Left lobe of liver (tissue), 2 donors: ENCODE measurements at places on chromosomes 3 and 15. TPM values are rescaled to one million over a fixed set of nuclear protein-coding genes. Genes with fewer than 3 reads are reported as not detected.

DNA sequence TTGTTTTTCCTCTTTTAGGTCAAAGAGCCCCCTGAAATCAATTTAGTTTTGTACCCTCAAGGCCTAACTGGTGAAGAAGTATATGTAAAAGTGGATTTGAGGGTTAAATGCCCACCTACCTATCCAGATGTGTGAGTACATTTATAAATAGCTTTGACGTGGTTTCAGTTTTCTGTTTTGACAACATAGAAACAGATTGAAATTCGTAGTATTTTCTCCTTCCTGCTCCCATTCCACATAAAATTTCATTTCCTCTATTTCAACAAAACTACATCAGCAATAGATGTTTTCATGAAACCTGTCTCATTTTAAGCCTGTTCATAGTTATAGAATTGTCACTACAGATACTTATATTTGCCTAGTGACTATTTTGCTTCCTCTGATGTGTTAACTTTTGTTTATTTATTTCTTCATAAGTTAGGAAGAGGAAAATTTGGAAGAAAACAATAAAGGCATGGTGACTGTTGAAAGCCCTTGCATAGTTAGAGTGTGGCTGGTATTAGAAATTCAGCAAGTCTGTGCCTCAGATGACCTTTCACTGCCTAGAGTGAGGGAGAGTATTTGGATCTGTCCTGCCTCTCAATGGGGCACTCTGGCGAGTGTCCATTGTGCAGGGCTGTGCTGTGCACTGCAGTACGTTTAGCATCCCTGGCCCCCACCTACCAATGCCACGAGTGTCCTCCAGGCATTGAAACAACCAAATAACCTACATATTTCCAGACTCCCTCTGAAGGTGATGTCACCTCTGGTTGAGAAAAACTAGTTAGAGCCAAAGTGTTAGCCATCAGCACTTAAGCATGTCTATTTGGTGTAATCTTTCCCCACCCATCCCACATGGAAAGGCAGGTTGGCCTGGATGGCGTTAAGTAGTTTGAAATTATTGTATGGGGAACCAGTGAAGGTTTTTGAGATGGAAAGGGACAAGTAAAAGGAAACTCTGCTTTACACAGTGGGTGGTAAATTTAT, 5.9 kb downstream of the EIF2AK4 start:
- no peak for DNase-seq

- no peak for DNase-seq
These were observed 97.4 kb downstream of the IMPG2 start for GRCh38 chr3:101223016-101223415.

- no peak for DNase-seq
These were observed 274 bp upstream of the ZCWPW2 start for GRCh38 chr3:28348265-28348628.

- DNase-seq, result no peak
These were observed 37.6 kb downstream of the ERICH6 start for GRCh38 chr3:150666167-150666566.

DNA sequence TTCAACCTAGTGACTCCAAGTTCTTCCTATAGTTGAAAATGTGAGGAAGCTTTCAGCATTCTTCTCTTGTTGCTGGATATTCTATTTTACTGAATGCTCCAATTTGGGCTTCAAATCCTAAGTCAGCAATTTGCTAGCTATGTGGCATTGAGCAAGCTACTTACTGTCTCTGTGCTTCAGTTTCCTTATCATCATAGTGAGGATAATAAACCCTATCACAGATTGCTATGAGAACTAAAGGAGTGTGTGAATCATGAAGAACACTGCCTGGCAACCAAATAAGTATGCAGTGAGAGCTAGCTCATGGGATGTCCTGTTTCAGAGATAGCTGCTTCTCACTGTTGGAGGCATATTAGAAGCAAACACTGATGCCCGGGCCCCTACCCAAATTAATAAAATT, 163.8 kb upstream of the CDIN1 start:
- no peak for DNase-seq

- no peak for DNase-seq
These were observed 107.2 kb upstream of the HACD2 start for GRCh38 chr3:123692041-123692440.

- no peak for DNase-seq
These were observed 24.9 kb downstream of the ZMAT3 start for GRCh38 chr3:179046497-179047353.

- no peak for DNase-seq
These were observed 28.2 kb downstream of the CLDN1 start for GRCh38 chr3:190294030-190294429.

DNA sequence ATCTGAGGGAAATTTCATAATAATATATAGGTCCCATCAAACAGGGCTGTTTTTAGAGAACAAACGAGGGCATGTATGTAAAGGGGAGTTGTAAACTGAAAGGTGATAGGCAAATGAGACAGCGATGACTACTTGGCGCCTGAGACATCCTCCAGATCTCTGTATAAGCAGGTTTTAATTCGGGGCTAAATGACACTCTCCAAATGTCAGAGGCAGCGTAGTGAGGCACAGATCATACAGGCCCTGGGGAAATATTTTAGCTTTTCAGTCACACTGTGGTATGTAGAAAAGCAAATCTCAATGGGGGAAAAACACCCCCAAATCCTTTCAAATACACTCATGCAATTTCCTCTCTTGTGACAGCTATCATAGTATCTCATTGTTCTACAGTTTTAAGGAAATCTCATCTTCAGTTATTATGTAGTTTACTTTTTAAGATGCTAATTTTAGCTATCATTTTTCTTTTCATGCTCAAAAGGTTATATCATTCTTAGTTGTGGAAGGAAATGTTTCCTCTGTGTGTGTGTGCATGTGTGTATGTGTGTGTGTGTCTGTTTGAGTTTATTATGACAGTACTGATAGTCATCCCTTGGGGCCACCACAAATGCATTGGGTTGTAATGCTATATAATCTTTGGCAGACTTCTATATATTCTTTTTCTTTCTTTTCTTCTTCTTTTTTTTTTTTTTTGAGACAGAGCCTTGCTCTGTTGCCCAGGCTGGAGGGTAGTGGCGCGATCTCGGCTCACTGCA, 1.1 kb downstream of the TPRG1 start:
- no peak for DNase-seq

DNA sequence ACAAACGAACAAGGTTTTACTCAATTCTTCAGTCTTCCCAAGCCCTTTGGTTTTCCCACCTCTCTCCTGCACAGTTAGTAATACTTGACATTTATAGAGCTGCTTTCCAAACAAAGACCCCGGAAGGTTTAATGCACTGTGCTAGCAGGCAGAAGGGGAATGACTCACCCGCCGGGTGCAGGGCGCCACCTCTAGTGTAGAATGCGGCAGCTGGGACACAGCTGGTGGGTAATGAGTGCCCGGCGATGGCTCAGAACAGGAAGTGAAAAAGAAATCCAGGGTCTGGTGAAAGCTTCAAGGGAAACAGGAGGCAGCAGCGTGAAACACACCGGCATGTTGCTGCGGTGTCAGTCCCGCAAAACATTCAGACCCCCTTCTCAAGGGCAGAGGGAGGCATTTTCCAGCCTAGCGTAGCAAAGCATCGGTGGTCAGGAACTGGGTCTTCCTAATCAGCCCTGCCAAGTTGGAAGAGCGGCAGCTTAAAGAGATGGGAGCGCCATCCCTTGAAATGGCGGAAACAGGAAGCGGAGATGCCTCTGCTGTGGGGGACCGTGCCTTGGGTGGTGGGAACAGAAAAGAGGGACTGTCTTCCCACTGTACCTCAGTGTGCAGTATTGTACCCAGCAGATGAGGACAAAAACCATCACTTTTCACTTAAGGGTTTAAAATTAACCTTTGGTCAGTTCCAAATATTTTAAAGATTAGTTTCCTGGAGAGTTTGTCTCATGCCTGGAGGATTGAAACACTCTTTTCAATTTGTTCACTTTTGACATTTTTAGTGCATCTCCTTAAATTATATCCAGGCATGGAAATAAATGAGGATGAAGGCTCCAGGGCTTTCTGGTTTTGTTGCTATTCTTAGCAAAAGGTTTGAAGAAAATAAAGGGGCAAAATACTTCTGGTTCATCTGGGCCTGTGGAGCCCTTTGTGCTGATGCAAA, 160.7 kb upstream of the MCTP2 start:
- no peak for DNase-seq

GRCh38 chr3:9746330-9746729, 3.4 kb upstream of the OGG1 start:
- no peak for DNase-seq

- no peak for DNase-seq
These were observed 349.3 kb upstream of the SOX2 start for GRCh38 chr3:181362378-181362777.

GRCh38 chr3:45795509-45795881, 841 bp downstream of the SLC6A20 start:
- DNase-seq, result no peak

GRCh38 chr3:26099692-26100091, 309.8 kb downstream of the OXSM start:
- no peak for DNase-seq

DNA sequence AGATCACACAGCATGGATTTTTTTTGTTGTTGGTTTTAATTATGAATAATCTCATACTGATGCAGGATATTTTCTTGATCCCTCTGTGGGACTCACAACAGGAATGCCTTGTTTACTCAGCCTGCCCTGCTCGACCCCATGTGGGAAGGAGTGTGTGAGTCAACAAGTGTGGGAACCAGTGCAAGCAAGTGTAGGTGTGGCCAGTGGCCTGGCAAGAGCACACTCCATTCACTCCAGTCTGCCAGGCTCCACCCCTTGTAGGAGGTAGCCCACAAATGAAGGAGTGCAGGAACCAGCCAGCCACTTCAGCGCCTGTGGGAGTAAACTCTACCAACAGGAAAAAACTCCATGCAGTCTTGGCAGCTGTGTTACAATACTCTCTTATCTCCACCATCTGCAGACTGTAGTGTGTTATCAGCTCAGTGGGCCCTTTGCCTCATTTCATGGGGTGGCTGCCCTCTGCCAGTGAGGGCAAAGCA, 393.6 kb downstream of the OTOL1 start:
- no peak for DNase-seq

- no peak for DNase-seq
These were observed 94.5 kb upstream of the ADAMTSL3 start for GRCh38 chr15:83559310-83559966.

STRA6 gene
- total RNA-seq, result not detected

STRIT1 gene
- not detected for total RNA-seq

XXYLT1 gene
- total RNA-seq, result 2.8 TPM

MLH1 gene
- 13.9 TPM for total RNA-seq

C3orf49 gene
- not detected for total RNA-seq

ATP13A5 gene
- not detected for total RNA-seq

RAB6B gene
- 0.35 TPM for total RNA-seq

OPA1 gene
- total RNA-seq, result 29.3 TPM

ACP3 gene
- total RNA-seq, result not detected

MGLL gene
- 139 TPM for total RNA-seq
